ENCODE measurements at places on chromosomes 1 and 21.

- DNase-seq, result no peak
These were observed 33.8 kb downstream of the CLIC6 start for GRCh38 chr21:34702341-34703170.

GRCh38 chr1:184748740-184749139, 5.9 kb downstream of the EDEM3 start:
- peak; percentile 47 for DNase-seq

GRCh38 chr1:56382929-56383328, 196.4 kb downstream of the PLPP3 start:
- no peak for DNase-seq

DNA sequence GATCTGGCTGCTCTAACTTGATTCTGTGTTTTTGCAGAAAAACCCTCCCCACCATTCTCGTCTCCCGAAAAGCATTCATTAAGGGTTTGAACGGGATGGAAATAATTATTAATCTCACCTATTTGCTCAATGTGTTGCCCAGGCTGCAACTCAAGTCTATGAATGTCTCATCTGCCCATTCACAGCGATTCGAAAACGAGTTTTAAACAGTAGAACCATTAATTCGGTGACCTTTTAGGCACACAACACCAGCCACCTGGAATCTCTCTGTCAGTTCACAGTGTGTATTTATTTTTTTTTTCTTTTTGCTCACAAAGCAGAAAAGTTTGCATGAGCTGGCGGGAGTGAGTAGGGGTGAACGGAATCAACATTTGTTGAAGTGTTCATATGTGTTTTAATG, 764.7 kb upstream of the TPTE start:
- DNase-seq, result no peak

DNA sequence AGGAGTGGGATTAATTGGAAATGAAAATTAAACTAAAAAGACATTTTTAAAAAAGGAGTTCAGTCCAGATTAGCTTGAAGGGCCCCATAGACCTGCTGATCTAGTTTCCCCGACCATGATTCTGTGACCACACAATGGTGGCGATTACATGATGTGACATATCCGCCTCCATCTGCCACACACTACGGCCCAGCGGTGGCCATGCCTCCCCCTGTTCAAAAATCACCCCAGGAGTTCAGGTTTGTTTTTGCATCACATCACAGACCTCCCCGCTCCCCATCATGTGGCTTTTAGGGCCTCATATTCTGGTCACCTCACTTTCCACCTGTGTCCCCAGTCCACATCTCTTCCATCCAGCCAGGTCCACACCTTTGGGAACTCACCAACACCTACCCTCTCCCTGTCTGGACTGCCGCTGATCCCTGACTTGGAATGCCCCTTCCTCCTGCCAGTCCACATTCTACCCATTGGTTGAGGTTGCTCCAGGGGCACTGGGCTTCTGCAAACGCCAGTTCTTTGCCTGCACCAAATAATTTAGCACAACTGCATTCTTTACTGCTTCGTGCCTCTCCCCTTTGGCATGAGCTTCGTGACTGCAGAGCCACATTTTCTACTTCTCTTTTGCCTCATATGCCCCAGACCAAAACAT, 38.9 kb downstream of the CD247 start:
- DNase-seq, result no peak

- DNase-seq, result no peak
These were observed 17.4 kb upstream of the HIVEP3 start for GRCh38 chr1:41936107-41936506.

DNA sequence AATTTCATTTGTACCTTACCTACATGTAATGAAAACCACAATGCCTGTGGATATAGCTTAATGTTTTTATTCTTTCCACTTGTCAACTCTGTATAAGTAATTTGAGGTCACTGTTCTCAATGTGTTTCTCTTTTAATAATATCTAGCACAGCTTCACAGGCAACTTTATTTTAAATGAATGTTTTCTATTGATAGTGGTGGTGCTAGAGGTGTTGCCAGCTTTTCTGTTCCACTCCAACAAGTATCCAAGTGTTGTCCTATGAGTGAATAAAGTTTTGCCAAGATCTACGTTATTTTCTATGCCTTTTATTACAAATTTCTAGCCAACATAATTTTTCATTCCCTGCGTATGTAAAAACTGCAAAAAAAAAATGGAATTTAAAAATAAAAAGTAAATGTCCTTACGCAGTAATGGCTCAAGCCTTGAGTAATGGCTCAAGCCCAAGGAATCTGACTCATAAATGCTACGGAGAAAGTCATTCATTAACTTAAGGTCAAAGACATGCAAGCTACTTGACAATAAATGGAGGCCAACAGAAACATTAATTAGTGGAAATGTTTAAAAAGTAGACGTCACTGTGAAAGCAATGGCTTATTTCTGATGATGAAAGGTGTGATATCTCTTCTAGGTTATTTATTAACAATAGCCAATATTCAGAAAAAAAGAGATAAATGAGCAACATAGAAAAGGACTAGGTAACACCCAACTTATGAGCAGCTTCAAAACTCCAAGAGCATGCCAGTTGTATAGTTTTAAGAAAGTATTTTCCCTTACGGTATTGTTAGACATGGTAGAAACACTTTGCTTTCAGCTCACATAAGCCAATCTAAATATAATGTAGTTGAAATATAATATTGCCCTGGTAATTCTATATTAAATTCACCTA, 71.4 kb downstream of the SLC44A5 start:
- DNase-seq, result no peak

DNA sequence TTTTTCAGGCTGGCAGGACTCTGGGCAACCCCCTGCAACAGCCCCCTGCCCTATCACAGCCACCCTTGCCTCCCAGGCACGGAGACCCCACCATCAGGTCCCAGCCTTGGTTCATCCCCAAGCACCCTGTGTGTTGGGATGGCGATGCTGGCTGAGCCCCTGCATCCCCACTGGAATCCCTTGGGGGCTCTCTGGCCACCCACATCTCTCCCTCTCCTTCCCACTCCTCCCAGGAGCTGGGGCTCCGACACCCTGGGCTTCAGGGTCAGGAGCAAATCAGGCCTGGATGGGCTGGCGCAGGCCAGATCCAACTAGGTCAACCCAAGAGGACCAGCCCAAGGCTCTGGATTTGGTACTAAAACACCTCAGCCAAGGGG, 25.9 kb downstream of the COL6A1 start:
- DNase-seq, result no peak

DNA sequence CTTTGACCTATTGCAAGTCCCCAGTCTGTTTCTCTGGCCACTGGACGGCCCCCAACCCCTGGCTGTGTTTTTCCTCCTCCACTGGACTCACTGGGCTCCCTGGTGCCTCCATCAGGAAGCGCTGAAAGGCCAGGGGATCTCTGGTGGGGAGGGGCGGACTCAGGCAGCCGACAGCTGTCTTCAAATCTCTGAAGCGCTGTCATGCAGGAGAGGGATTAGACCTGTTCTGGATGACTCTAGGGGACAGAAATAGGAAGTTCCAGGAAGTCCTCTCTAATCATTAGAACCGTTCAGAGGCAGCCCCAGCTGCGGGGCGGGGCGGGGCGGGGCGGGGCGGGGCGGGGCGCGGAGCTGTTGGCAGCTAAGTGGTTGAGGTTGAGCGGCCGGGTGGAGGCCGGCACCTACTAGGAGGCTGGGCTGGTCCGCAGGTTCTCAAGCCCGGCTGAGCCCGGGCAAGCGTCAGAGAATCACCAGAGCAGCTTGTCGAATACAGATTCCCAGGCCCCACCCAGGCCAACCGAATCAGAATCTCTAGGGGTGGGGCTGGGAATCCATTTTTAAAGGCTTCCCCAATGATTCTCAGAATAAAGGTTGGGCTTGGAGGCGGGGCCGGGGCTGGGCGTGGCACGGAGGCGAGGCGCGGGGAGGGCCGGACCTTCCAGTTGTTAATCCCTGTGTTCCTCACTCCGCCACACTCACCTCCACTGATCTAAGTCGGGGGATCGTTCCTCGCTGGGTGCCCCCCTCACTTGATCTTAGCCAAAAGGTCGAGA, 11.4 kb upstream of the PHLDA3 start:
- peak; percentile 84 for DNase-seq

- DNase-seq, result no peak
These were observed 63.5 kb upstream of the MROH9 start for GRCh38 chr1:170871868-170872267.

DNA sequence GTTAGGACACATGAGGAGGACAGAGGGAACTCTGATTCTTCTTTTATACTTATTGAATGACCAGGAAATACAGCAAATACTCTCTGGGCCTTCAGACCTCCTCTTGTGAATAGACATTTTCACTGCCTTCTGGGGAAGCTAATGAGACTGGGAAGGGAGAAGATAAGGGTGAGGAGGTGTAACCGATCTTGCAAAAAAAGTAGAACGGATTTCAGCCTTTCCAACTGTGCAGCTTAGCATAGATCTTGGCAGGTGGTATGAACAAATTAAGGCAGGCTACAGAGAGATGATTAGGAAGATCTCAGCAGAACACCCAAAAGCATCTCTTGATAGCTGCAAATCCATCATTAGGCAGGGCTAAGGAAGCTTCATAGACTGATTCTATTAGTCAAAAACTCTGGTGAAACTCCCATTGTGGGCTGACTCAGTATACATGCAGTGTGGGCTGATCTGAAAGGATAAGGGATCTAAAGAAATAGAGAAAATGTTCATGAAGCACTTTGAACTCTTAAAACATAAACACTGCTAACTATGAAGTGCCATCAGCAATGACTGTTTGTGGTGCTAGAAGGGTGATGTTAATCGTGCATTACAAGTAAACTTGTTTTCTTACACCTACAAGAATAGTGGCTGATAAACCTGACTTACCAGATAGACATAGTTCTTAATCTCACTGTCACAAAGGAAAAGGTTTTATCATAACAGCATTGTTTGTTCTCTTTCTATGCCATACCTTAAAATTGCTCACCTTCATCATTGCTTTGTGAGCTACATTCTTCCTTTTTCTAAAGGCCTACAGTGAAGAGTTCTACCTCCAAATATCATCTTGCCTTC, 85.5 kb upstream of the PALMD start:
- no peak for DNase-seq

GRCh38 chr1:9746651-9747050, 77.1 kb downstream of the CLSTN1 start:
- DNase-seq, result no peak

DNA sequence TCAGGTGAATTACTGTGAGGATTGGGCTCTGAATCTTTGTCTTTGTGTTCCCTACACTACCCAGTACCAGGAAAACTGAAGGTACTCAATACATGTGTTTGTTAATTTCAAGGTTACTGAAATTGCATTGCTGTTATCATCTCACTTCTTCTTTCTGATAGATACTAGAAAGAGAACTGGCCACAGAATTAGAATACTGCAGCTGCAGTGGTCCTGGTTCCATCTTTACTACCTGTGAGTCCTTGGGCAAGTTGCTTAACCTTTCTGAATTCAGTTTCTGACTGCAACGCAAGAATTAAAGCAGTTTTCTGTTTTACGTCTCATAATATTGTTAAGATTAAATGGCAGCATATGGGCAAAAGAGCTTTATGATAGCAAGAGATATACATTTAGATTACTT, 263.5 kb downstream of the LMO4 start:
- no peak for DNase-seq

GRCh38 chr1:3024019-3024418, 2.8 kb downstream of the ACTRT2 start:
- DNase-seq, result no peak

DNA sequence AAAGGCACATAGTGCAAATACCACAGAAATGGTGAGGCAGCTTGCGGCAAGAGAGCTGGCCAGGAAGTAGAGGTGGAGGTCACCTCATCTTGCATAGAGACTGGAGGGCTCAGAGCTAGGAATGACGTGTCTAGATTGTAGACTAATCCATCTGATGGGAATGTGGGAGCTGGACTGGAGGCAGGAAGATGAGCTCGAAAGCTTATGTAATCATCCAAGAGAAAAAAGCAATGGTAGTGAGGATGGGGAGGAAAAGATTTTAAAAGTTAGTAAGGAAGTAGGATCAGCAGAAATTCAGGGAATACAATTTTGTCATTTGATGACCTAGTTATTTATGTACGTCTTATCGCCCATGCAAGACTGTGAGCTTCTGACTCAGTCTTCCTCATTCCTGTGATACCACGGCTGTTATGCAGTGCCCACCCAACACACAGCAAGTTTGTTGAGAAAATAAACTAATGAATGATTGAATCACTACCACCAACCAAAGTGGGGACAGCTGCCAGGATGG, 123.9 kb downstream of the RRAGC start:
- no peak for DNase-seq

DNA sequence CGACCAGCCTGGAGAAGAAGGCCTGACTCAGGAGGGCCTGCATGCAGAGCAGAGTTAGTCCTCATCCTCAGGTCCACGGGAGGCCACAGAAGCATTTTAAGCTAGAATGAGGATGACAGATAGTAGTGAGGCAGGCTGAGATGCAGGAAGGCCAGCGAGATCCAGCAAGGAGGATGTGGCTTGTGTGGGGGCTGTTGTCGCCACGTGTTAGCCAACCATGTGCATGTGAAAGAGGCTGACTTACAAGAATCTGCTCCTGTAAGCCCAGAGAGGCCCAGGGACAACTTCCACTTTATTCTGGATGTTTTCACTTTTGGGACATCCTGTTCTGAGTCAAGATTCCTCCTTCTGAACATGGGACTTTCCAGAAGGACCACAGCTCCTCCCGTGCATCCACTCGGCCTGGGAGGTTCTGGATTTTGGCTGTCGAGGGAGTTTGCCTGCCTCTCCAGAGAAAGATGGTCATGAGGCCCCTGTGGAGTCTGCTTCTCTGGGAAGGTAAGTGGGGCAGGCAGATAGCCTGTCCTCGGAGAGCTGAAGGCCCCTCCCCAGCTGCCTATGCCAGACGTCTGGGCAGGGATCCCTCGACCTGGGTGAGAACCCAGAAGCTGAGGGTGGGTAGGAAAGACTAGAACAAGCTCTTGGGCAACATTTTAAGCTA, at the start of gene SLAMF8:
SLAMF8 (plus strand) TSS at position 433 of the 661 bp plus-strand sequence; CDS start at position 459, 26 bp downstream.
- peak; percentile 95 for DNase-seq

DNA sequence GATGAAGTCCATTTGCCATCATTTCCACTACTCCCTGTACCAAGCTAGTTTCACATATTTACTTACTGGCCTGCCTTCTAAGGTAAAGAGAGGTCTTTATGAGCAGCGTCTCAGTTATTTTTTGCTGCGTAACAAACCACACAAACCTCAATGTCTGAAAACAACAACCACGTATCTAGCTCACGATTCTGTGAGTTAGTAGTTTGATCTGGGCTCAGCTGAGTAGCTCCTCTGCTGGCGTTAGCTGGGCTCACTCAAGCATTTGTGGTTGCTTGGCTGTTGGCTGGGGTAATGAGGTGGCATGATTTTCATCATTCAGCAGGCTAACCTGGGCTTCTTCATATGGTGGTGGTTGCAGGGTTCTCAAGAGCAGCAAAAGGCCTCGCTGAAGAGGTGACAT, 225.4 kb downstream of the FOXD2 start:
- no peak for DNase-seq

DNA sequence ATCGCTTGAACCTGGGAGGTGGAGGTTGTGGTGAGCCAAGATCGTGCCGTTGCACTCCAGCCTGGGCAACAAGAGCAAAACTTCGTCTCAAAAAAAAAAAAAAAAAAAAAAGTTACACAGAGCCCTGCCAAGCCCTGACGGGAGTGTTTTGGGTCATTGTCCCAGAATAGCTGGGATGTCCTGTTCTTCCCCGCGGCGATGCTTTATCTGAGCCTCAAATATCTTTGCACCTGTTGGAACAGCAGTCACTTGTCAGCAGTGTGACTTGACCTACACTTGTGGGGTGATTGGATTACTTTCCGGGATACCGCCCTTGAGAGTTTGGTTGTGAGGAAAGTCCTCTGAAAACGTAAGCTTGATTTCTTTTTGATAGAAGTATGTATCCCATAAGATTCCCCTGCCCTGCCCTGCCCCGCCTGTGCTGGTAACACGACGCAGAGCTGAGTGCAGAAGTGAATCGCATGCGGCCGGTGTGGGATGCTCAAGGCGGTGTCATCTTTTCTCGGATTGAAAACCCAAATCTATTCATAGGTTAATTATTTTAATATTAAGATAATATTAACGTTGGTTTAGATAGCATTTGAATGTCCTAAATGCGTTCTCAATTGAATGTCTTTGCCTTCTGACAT, 50.9 kb downstream of the PCNT start:
- no peak for DNase-seq
